ENCODE measurements at places on chromosomes 12 and 14.

DNA sequence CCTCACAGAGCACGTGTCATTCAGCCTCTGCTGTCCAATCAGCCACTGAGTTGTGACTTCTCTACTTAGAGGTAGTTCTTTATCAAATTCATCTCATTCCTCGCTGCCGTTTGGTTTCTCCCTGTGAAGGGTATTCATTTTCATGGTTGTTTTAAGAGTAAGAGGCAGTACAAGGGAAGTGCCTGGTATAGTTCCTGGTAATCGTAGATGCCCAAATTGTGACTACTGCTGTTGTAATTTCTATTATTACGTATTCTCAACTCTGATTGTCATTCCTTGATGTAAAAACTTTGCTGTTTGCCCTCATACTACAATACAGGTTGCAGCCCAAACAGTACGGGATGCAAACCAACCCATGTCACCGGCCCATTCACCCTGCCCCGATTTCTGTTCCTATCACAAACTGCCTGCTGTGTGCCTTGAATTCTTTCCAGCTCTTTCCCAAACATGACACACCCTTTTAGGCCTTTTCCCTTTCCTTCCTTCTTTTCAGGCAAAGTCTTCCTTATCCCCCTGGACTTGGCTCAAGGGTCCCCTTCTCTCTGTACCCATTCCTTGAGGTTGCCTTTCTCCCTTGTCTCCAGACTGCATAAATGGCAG lies 93.0 kb downstream of the SLC25A47 start:
- DNase-seq = no peak

GRCh38 chr14:57974896-57975295 lies 109.0 kb upstream of the SLC35F4 start:
- peak; percentile 12 for DNase-seq

DNA sequence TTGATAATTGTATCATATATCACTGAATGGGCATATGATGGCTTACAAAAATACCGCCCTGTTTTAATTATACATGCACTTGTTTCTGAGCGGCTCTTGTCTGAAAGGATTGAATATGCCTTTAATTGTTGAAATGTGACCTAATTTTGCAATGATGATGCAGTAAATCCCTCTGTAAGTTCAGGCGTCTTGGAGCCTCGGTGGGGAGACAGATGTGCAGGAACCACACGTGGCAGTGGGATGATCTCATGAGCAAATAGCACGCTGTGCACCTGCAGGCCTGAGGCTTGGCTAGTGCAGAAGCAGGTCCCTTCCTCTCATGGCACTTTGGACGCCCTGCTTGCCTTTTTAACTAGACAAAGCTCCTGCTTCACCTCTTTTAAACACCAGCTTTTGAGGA lies 49.3 kb upstream of the ASPG start:
- DNase-seq = no peak

GRCh38 chr12:18400186-18400585 lies 138.9 kb downstream of the PIK3C2G start:
- no peak for DNase-seq

- no peak for DNase-seq
These were observed 82.3 kb downstream of the SPPL3 start for GRCh38 chr12:120821878-120822277.

GRCh38 chr14:106841701-106842100 lies 1315.3 kb downstream of the TMEM121 start:
- peak; percentile 11 for DNase-seq

DNA sequence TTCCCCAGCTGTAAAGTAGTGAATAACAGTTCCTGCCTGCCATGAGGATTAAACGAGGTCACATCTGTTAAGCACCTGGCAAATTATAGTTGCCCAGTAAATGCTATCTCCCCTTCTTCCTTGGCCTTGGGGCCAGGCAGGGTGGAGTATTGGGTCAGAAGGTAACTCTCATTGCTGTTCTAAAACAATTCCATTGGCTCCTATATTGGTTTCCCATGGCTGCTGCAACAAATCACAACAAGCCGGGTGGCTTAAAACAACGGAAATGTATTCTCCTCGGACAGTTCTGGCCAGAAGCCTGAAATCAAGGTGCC lies 31.9 kb downstream of the MMAB start:
- DNase-seq = no peak

Measured in epithelial cell of esophagus (primary cell).